ENCODE measurements at places on chromosomes 13 and 19.
A peak's percentile ranks its signal among the peaks of the same experiment; 100 is the strongest.

GRCh38 chr13:62483774-62484173 lies 1068.1 kb upstream of the PCDH20 start:
- DNase-seq, result no peak

- DNase-seq, result no peak
Observed at GRCh38 chr13:76943646-76944045, 4.7 kb upstream of the ACOD1 start.

- DNase-seq, result no peak
Observed at GRCh38 chr19:49554701-49555181, 25.6 kb downstream of the NOSIP start.

- DNase-seq, result no peak
Observed at GRCh38 chr13:77699059-77699680, 1.7 kb downstream of the SLAIN1 start.

- DNase-seq, result peak; percentile 92
Observed at GRCh38 chr19:35879770-35880317, 11.5 kb downstream of the APLP1 start.

GRCh38 chr13:21735701-21736401 lies 65.0 kb downstream of the FGF9 start:
- no peak for DNase-seq

GRCh38 chr19:44643605-44644401 lies at the start of gene PVR:
Gene PVR, plus strand, starts transcription at chr19:44643910. Its CDS starts 187 bp downstream, at chr19:44644097.
- DNase-seq, result peak; percentile 88

DNA sequence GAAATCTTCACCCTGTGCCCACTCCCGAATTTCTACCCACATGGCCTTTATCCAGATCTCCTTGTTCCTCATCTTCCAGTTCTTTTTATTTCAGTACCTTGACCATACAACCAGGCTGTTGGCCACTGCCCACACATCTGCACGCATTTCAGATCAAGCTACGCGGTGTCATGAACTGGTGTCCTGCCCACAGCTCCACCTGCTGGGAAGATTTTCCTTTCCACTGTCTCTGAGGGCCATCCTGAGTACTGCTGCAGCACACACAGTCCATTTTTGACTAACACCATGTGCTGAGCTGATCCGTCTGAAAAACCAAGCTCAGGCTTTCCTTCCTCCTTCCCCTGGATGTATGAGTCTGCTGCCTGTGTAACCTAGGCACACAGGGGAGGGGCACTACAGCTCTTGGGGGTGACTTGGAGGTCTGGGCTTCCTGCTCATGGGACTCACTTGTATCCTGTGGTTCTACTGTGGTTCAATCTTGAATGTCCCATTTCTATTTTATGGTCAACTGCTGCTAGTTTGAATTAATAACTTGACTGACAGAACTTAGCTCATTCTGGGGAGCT lies 71.9 kb downstream of the WASF3 start:
- DNase-seq, result no peak

GRCh38 chr13:50940509-50940908 lies 30.9 kb downstream of the RNASEH2B start:
- peak; percentile 4 for DNase-seq

DNA sequence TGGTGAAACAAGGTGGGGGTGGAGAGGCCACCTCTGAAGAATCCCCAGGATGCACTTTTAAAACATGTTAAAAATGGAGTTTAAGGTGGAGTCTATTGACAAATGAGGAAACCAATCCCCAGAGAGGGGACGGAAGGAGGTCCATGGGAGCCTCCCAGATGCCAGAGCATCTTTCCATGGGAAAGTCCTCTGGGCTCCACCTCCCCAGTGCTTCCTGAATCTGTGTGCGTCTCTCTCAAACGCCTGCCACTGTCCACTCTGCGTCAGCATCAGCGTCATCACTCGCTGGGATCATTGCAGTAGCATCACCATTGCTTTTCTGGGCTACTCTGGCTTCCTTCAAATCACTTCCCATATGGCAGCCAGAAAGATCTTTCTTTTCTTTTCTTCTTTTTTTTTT lies 6.2 kb downstream of the GPR4 start:
- DNase-seq, result no peak

- no peak for DNase-seq
Observed at GRCh38 chr19:5035793-5036697, 67.1 kb downstream of the KDM4B start.

- no peak for DNase-seq
Observed at GRCh38 chr13:76882431-76882830, 3.8 kb downstream of the KCTD12 start.

GRCh38 chr13:39699274-39699673 lies 43.8 kb downstream of the COG6 start:
- no peak for DNase-seq

- DNase-seq, result peak; percentile 97
Observed at GRCh38 chr19:40797963-40798682, 868 bp upstream of the EGLN2 start.

GRCh38 chr13:111493468-111493867 lies 173.0 kb downstream of the TEX29 start:
- DNase-seq, result no peak

GRCh38 chr13:26442541-26442940 lies 114.9 kb upstream of the WASF3 start:
- DNase-seq, result no peak

DNA sequence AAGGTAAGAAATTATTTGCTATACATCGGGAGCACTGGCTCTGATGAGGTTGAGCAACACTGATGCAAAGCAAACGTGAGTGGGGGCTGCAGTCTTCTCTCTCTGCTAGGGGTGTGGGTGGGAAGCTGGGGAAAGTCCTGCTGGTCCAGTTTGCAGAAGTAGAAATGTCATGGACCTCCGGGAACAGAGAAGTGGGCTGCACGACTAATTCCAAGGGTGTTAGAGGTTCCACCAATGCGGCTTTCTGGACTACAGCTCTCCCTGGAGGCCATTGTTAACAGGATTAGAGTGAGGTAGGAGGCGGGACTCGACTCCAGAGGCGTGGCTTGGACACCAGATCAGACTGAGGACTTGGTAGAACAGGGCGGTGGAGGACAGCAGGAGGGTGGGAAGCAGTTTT lies 5.7 kb upstream of the FBXO27 start:
- DNase-seq, result peak; percentile 80

GRCh38 chr13:96994017-96994857 lies at the start of gene OXGR1:
Gene OXGR1, minus strand, starts transcription at chr13:96994476. Its CDS starts 6,717 bp downstream, at chr13:96987759.
- no peak for DNase-seq

GRCh38 chr19:30060531-30061222 lies 118.6 kb downstream of the URI1 start:
- DNase-seq, result no peak

GRCh38 chr19:16078759-16079707 lies 2.7 kb downstream of the TPM4 start:
- no peak for DNase-seq

Measured in HuH-7 (cell line).